ENCODE measurements at places on chromosomes 12 and 14.

DNA sequence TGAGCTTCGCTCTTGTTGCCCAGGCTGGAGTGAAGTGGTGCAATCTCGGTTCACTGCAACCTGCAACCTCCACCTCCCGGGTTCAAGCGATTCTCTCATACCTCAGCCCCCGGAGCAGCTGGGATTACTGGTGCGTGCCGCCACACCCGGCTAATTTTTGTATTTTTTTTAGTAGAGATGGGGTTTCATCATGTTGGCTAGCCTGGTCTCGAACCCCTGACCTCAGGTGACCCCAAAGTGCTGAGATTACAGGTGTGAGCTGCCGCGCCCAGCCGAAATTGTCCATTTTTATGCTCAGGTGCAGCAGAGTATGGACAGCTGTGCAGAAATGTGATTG is 19.2 kb upstream of the CYP46A1 start:
- DNase-seq: no peak

DNA sequence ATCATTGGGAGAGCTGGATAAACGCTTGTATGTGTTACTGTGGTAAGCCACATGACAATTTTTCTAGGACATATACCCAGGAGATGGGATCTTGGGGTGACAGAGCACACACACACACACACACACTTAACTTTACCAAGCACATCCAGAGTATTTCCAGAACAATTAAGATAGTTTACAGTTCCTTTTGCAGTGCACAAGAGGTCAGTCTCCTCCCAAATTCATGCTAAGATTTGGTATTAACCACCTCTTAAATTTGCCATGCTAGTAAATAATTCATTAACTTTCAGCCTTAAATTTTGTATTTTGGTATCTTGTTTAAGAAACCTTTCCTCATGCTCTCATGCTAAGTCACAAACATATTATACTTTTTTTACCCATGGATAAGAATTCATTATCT is 33.9 kb upstream of the LIMA1 start:
- DNase-seq: no peak

DNA sequence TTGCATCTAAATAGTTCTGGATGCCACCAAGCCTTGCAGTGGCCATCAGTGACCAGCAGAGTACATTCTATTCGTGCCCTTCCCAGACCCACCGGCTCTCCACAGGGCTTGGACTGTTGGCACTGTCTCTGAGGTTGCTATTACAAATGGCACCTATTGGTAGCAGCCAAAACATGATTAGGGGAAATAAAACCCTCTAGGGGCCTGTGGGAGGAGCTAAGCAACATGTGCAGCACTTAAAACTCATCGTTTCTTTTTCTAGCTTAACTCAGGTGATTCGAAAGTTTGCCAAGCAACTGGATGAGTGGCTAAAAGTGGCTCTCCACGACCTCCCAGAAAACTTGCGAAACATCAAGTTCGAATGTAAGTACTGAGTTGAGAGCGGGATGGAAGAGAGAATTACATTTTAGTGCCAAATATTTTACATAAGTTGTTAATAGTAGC is 65.4 kb upstream of the RIC8B start:
- no peak for DNase-seq

DNA sequence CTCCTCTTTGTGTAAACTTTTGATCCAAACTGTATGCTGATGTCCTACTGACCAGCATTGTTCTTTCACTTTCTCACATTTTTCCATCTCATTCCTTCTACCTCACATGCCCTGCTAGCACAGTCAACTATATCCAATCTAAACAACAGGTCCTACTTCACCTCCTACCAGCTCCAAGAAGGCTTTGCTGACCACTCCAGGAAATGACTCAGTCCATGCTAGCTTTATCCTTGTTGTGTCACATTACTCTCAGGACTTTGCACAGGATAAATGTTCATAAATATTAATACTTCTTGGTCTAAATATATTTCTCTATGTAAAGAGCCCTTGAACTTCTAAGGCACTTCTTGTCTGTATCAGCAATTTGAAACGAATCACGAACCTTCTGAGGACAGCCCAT is 64.9 kb upstream of the PCED1B start:
- no peak for DNase-seq

GRCh38 chr12:2246358-2246757 is 193.6 kb downstream of the CACNA1C start:
- DNase-seq: no peak

DNA sequence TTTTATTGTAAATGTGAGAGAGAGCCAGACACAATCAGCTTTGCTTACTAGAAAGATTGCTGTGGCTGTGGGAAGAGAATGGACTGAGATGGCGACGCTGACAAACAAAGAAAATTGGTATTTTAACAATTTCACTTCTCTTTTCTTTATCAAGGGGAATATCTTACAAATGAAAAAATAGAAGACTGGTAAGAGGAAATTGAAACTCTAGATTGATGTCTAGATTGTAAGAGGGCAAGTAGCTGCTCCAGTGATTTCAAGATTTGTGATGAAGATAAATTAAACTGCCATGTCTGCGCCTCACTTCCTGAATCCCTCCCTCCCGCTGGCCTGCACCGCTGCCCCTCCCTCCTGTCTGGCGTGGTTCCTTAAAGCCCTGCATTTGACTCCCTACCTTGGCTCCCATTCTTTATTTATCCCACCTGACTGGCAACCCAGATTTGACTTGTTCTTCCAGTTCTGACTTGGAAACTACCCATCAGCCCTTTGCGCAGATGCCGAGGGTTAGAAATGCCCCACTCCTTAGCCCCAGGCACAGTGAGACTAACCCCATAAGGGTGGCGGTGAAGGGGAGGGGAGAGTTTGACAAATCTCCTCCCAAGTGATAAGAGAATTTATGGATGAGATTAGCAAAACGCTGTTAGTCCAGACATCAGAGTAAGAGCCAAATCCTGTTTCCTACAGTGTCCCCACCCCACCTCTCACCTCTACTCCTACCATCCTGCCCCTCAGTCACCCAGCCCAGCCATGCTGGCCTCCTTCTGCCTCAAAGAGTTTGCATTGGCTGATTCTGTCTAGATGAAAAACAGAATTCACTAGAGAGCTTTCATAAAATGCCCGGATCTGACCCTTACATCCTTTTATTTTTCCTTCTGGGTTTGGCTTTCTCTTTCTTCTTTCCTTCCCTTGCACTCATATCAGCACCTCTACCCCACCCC is 125.3 kb upstream of the ATF7IP start:
- no peak for DNase-seq

DNA sequence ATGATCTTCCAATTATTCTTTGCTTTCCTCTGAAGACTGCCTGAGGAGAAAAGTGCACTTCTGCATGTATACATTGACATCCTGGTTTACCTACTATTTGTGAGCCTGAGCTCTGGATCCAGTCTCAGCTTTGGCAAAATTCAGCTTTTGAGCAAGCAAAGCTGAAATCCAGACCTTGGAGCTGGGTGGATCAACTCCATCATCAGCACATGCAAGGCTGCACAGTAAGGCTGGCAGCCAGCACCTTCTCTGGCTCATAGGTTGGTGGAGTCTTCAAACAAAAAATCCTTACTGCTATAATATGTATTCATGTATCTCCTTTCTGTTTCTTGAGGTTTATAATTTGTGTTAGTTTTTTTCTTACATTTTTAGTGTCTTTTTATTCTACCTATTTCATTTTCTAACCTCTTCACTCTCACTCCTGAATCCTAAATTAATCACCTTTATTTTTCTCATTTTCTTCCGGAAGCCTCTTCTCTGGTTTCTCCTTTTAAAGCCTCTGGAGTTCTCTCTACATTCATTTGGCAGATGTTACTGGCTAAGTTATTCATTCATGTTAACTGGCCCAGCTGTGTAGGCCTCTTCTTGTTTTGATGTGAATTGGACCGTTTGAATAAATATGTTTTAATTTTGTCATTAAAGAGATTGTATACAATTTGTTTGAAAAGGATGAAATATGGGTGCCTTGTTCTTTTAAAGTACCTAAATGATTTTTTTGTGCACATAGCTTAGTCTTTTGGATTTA is 224.8 kb downstream of the DACT1 start:
- no peak for DNase-seq

GRCh38 chr12:1611803-1612572 is 17.0 kb upstream of the WNT5B start:
- DNase-seq: no peak

Data from suppressor macrophage (primary cell).